ENCODE measurements at places on chromosomes 7 and 10. TPM values are rescaled to one million over a fixed set of nuclear protein-coding genes. Genes with fewer than 3 reads are reported as not detected.

DNA sequence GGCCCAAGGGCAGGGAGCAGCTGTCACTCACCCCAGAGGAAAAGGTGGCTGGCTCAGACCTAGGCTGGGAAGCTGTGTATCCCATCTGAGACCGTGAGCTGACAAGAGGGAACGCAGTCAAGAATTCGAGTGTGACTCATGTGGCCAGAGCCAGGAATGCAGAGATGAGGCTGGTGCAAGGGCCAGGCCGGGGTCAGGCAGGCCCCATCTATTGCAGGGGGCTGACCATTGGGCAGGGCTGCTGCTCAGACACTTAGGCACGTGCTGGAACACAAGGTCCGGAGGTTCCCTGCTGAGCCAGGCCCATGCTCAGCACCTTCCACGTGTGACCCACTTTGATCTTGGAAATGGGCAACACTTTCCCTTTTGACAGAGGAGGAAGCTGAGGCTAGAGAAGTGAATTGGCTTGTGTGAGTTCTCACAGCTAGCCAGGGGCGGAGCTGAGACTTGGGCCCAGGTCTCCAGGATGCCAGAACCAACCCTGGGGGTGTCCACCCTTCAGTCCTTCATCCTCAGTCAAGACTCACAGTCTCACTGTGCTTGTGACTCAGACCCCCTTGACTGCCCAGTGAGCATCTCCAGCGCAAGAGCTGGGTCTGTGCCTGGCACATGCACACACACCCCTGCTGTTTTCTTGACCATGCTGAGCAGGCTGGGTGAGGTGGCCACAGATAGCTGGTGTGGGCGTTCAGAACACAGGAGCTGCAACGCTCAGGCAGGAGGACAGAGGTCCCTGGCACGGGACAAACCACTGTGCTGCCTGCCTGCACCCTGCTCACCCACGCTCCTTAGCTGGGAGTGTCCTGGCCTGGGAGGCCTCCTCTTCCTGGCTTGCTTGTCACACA lies 47.6 kb upstream of the PPIF start:
- peak overlapping the region; percentile 55 for H3K27ac ChIP-seq
- peaks cover 15% of the 10 kb centered on the region for H3K36me3 ChIP-seq
- H3K27me3 ChIP-seq, result no peaks in the 10 kb centered on the region

The PTPRN2 gene
- 1.4 TPM for total RNA-seq

DNA sequence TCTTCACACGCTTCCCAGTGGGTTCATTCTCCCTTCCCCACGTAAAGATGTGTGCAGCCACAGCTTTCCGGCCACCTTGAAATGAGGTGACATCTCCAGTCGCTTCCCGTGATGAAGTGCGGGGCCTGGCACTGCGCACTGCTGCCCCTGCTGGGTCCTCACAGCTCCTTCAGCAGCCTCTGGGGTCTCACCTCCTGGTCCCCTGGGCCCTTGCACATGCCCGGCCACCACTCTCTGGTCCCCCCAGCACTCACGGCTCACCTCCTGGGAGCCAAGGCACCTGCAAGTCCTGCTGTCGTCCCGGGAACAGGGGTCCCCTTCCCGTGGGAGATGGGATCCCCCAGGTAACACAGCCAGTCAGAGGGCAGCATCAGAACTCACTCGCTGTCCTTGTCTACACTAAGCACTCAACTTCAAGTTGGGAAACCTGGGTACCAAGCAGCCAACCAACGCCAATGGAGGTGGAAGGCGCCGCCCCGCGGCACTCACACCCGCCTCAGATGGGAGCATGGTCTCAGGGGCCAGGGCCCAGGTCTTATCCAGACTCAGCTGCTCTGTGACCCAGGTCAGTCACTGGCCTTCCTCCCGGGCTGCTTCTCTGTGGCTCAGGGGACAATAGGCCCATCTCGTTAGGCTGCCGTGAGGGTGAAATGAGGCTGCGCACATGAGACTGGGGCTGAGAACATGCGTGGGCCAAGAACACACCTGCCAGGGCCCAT lies 176.2 kb downstream of the PTPRN2 start:
- H3K27ac ChIP-seq, result peak overlapping the region; percentile 56
- H3K4me1 ChIP-seq, result no peaks in the 10 kb centered on the region
- H3K36me3 ChIP-seq, result no peaks in the 10 kb centered on the region
- H3K4me3 ChIP-seq, result no peak overlapping the region
- DNase-seq, result peak; percentile 18

The VSTM2A gene
- not detected for total RNA-seq

GRCh38 chr7:95883217-95883616 lies 110.9 kb downstream of the DYNC1I1 start:
- DNase-seq, result no peak
- no peaks in the 10 kb centered on the region for H3K4me1 ChIP-seq
- no peak overlapping the region for H3K4me3 ChIP-seq
- no peaks in the 10 kb centered on the region for H3K36me3 ChIP-seq

The CFAP43 gene
- total RNA-seq, result 0.52 TPM

The FGFR2 gene
- 286 TPM for total RNA-seq

The CNTNAP2 gene
- 42.5 TPM for total RNA-seq

- H3K27me3 ChIP-seq, result no peaks in the 10 kb centered on the region
- no peak overlapping the region for H3K27ac ChIP-seq
- no peaks in the 10 kb centered on the region for H3K4me1 ChIP-seq
These were observed 38.0 kb upstream of the PIP4K2A start for GRCh38 chr10:22752272-22752889.
